IMR-90 (cell line): ENCODE measurements at places on chromosomes 6 and 20. TPM values are rescaled to one million over a fixed set of nuclear protein-coding genes. Genes with fewer than 3 reads are reported as not detected.

PRRC2A gene
- total RNA-seq: 7.7 and 8.1 TPM in 2 replicates

DNA sequence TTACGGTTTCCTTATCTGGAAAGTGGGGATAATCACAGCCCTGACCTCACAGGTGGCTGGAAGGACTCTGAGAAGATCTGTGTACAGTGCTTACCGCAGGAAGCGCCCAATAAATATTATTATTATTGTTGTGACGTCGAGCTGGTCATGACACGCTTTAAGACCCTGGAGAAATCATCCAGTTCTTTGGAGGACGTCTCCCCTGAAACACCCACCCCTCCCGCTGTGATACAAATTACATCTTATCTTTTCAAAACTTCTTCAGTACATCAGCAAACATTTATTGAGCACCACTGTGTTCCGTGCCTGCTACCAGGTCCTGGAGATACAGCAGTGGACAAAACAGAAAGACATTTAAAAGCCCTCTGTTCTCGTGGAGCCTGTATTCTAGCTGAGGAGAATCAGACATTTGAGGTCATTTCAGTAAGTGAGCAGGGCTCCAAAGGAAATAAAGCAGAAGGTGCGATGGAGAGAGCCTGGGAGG lies 118.7 kb downstream of the CEBPB start:
- DNase-seq: peak; percentile 92

OR2J3 gene
- total RNA-seq: not detected in 2 replicates

DNA sequence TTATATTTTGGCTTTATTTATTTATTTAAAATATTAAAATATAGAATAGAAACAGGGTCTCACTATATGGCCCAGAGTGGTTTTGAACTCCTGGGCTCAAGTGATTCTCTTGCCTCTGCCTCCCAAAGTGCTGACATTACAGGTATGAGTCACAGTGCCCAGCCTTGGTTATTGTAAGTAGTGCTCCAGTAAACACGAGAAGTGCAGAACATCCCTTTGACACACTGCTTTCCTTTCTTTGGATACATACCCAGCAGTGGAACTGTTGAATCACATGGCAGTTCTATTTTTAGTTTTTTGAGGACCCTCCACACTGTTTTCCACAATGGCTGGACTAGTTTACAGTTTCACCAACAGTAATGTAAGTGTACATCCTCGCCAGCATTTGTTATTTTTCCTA lies 203.9 kb downstream of the PHF3 start:
- peak; percentile 71 for DNase-seq

ACTL10 gene
- total RNA-seq: 0.18 and 0.28 TPM in 2 replicates

DNA sequence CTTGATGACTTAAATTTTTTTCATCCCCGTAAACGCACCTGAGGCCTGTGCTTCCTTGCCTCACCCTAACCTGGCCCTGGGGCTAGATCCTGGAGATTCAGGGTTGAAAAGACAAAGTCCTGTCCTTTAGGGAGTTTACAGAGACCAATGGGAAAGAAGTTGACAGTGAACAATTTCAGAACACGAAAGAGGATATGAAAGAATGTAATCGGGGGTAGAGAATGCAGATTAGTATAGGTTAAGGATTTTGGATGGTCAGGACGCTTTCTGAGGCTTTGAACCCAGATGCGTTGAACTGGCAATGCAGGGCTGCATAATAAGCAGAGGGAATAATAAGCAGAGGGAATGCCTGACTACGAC lies 1.7 kb upstream of the FBXO5 start:
- no peak for DNase-seq

GRCh38 chr20:44576297-44576696 lies 6.1 kb upstream of the PKIG start:
- DNase-seq: peak; percentile 67

OOEP gene
- total RNA-seq: not detected in 2 replicates

NKAIN4 gene
- not detected in 2 replicates for total RNA-seq

CYP39A1 gene
- total RNA-seq: under 0.01 TPM in 1 of 2 replicates, not detected in the other

DNA sequence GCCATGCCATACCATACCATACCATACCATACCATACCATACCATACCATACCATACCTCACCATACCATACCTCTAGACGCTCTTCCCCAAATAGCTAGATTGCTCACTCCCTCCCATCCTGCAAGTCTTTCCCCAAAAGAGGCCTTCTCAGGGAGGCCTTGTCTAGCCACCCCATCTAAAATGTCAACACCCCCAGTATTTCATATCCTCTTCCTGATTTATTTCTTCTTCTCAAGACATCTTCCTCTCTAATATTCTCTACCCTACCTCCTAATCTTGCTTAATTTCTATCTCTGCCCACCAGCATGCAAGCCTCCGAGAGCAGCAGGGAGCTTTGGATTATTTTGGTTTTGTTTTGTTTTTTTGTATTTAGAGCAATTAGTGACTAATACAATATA lies 225.2 kb upstream of the RREB1 start:
- no peak for DNase-seq

- no peak for DNase-seq
Measured at GRCh38 chr6:108565091-108565766, 4.5 kb downstream of the FOXO3 start.

DNA sequence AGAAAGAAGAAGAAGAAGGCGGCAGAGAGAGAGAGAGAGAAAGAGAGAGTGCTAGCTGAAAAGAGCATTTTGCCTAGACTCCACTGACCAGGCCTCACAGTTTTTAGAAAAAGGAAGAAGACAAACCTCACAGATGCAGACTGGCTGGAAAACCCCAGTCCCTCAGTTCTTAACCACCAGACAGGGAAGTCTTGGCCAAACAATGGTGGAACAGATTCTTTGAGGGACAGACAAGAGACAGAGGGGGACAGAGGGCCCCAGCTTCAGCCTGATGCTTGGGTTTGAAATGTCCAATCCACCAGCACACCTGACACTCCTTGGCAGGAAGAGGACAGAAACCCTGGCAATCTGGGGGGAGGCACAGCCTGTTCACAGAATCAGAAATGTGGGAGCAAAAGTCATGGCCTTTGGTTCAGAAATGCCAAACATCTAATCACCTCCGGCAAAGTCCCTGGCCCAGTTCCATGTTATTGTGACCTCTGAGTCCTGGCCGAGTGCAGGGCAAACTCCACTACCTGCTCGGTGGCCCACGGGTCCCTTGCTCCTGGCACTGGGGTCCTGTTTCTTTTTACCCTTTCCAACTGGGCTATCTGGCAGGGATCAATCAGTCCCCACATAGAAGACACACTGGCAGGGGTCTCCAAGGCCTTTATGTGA lies 235.2 kb downstream of the LY86 start:
- no peak for DNase-seq

DNA sequence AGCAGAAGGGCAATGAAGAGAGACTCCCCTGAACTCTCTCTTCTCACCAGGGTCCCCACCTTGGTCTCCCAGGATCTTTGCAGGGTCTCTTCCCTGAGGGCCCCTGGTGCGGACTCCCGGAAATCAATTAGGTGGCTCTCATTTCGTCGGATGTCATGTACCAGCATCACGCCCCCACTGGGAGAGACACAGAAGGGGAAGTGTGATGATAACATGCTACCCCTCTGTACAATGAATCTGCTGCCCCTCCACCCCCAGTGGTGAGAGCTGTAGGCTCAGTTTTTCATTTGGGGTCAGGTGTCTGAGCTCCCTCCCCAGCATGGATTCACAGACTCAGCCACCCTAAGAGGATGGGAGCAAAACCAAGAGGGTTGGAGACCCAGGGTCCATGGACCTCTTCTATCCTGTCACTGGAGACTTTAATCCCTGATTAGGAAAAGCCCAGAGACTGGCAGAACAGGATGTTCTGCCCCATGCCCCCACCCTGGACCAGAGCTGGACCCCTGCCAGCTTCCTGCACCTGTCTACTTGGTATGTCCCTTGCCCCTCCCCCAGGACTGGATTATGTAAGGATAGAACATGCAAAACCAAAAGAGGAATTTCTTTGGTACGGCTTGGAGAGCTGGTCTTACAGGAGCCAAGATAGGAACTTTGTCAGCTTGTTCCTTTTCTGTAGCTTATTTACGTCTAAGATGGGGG lies 11.1 kb downstream of the GGT7 start:
- DNase-seq: no peak

UNC5CL gene
- total RNA-seq: not detected in 2 replicates

PRR18 gene
- not detected in 2 replicates for total RNA-seq

SAMD5 gene
- 1.6 and 2.2 TPM in 2 replicates for total RNA-seq

CTAGE9 gene
- total RNA-seq: not detected in 2 replicates

GRCh38 chr6:168152306-168152963 lies 73.4 kb upstream of the FRMD1 start:
- no peak for DNase-seq

GRCh38 chr6:37990762-37991525 lies 171.4 kb downstream of the ZFAND3 start:
- peak; percentile 88 for DNase-seq

GRCh38 chr6:136338486-136338885 lies 48.8 kb upstream of the BCLAF1 start:
- no peak for DNase-seq

DNA sequence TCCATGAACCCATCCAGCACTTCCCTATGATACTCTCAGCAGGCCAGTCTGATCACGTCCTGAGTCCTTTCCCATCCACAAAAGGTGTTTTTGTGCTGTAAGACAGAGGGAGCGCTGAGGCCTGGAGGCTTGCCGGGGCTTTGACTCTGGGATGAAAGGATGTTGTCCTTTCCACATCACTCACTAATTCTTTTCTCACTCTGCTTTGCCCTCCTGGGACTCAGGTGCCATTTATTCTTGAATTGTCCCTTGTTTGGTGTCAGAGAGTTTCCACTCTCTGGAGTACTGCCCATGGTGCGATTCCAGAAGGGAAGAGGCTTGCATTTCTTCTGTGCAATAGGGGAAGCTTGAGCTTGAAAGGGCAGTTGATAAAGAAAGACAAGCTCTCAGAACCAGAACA lies 15.3 kb upstream of the TUBB2B start:
- no peak for DNase-seq

DNA sequence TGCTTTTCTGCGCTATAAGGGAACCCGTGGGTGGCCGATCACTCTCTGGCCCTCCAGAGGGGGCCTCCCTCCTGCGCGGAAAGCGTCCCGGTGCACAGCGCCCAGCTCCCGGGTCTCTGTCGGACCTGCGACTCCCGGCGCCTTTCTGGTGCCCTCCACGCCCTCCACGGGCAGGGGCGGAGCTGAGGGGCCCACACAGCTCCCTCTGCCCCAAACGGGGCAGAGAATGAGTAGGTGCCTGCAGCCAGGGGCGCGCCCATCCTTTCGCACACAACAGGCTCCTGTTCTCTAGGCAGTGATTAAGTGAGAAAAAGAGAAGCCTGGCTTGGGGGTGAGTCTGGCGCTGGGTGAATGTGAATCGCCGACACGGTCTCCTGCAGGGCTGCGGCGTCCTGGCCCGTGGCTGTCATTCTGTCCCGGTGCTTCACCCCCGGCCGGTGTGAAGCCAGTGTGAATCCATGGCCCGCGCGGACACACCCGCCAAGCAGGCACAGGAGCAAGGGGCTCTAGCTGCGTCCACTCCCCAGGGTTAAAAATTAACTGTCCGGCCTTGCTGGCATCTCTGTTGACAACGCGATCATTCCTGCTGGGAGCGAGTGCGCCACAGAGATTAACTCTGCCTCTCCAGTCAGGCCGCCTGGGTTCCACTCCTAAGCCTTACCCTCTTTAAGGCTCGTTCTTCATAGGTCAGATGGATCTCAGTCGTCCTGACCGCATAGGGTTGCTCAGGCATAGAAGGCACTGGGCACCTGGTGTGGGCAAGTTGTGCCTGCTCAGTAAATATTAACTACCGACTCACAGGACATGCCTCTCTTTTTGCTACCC lies 88.8 kb downstream of the PCSK2 start:
- no peak for DNase-seq

CALHM6 gene
- 0.72 and 0.83 TPM in 2 replicates for total RNA-seq

GRCh38 chr6:36969240-36969691 lies 14.7 kb downstream of the PI16 start:
- DNase-seq: no peak

DNA sequence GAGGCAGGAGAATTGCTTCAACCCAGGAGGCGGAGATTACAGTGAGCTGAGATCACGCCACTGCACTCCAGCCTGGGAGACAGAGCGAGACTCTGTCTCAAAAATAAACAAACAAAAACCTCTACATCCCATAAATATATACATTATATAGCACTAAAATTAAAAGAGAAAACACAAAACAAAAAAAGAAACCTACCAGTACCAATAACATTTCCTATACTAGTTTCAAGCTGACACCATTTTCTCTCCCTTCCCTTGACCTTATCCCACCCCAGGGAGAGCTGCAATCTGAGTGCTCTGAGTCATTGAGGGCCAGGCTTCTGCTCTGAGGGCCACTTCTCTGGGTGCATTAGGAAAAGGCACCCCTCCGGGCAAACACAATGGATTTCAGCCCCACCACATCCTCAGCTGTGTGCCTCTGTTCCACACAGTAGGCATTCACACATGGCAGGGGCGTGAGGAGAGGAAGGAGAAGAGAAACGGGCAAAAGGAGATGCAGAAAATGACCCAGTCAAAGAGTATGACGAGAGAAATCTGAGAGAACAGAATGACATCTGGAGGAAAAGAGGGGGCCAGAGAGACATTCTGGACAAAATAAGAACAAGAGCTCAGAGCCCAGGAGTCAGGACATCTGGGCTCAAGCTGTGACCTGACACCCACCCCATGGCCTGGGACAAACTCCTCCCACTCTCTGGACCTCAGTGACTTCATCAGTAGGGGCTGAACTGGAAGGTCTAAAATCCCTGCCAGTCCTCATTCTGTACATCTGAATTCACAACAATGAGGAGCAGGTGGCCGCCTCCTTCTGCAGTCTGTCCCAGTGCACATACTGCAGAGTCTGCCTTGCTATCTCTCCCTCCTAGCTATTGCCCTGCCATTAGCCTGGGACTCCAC lies 18.2 kb downstream of the TRIM26 start:
- DNase-seq: no peak

PPP1R14C gene
- not detected in 2 replicates for total RNA-seq

DNA sequence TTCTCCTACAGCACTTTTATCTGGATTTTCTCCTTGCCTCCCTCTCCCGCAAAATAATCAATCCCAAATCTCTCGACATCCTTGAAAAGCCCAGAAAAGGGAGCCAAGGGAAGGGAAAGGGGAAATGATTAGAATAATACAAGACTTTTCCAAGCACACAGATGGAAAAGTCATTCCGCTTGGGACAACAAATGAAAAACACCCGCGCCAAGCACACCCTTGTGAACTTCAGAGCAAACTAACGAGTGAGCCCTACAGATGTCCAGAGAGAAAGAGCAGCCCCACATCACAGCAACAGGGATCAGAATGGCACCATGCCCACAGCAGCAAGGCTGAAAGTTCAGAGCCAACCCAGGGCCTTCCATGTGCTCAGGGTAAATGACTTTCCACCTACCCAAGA lies 49.6 kb downstream of the NINL start:
- no peak for DNase-seq

COX4I2 gene
- not detected in 2 replicates for total RNA-seq

DNA sequence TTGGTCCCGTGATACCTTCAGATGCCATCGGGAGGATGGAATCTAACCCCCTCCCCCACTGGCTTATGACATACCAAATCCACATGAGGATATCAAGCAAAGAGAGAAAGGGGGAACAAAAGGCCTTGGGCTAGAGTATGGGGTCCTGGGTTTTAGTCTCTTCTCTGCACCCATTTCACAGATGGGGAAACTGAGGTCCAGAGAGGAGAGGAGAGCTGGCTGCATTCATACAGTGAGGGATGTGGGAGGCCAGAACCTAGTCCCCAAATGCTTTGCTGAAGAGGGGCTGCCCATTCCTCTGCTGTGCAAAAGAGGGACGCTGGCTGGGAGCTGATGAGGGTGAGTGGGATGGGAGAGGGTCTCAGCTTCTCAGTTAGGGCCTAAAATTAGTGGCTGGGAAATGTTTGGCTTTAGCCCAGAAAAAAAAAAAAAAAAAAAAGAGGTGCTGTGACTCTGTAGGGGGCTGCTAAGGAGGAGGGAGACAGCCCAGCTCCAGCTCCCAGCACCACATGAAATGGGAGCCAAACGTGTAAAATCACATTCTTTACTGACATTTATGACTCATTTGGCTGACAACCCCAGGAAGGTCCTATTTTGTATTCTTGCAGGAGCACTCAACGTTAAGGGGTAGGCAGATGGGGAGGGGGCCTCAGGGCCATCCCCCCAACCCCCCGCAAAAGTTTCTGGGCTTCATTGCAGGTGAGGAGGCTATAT lies 11.9 kb downstream of the XKR7 start:
- DNase-seq: no peak
